CD4-positive, alpha-beta T cell (primary cell): ENCODE measurements at places on chromosomes 7 and 10. TPM values are rescaled to one million over a fixed set of nuclear protein-coding genes. Genes with fewer than 3 reads are reported as not detected.

GRCh38 chr10:111148025-111148424 lies 71.2 kb downstream of the ADRA2A start:
- no peak overlapping the region for H3K27ac ChIP-seq
- H3K27me3 ChIP-seq: peaks cover 2% of the 10 kb centered on the region

- no peak overlapping the region for H3K4me3 ChIP-seq
- H3K27me3 ChIP-seq: peaks cover 10% of the 10 kb centered on the region
- H3K36me3 ChIP-seq: no peaks in the 10 kb centered on the region
- H3K27ac ChIP-seq: no peak overlapping the region
Measured at GRCh38 chr10:79930267-79930666, 18.6 kb downstream of the SFTPD start.

FZD8 gene
- total RNA-seq: 2.2 TPM

DNA sequence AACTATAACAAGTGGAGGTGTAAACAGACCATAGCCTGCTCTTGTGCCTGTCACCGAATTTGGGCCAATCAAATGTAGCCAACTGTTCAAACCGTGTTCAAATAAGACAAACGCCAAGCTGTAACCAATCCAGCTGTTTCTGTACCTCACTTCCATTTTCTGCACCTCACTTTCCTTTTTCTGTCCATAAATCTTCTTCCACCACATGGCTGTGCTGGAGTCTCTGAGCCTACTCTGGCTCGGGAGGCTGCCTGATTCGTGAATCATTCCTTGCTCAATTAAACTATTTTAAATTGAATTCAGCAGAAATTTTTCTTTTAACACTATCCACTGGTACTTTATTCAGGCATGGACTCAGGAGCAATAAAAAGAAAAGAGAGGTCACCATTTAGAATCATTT lies 29.9 kb upstream of the COL1A2 start:
- no peak for DNase-seq
- no peak overlapping the region for H3K4me3 ChIP-seq
- H3K27me3 ChIP-seq: no peaks in the 10 kb centered on the region
- no peak overlapping the region for H3K27ac ChIP-seq
- H3K4me1 ChIP-seq: no peaks in the 10 kb centered on the region
- H3K36me3 ChIP-seq: no peaks in the 10 kb centered on the region

SFTPA2 gene
- total RNA-seq: not detected

DNA sequence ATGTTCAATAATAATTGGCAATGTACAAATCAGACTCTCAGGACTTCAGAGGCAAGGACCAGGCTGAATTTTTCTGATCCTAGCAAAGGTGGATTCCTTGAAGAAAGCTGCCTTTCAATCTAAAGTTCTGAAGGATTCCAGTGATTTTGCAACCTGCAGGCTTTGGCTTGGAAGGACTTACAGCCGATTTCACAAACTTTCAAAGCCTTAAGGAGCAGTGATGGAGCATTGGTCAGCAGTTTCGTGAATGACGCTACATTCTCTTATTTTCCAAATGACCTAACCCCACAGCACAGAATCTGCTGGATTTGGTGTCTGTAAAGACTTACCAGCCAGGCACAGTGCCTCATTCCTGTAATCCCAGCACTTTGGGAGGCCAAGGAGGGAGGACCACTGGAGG lies 167.5 kb downstream of the ARHGAP12 start:
- no peak for DNase-seq
- peak overlapping the region; percentile 92 for H3K27ac ChIP-seq
- peaks cover 19% of the 10 kb centered on the region for H3K4me1 ChIP-seq

DNA sequence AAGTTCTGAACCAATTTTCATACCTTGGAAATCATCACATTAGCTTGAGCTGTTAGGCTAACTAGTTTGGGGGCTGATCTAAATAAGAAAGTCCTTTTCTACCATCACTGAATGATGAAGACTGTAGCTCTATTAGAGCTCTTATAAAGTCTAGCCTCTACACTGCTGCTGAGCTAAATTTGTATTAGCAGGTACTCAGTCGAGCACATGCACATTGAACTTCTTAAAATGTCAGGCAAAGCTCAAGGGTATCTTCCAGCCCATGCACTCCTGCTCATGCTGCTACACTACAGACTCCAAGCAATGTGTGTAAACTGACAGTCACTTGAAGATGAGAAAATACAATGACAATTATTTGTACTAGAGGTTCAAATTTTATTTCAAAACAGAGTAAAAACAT lies 158.8 kb upstream of the TMEM229A start:
- no peaks in the 10 kb centered on the region for H3K36me3 ChIP-seq
- H3K27ac ChIP-seq: no peak overlapping the region
- H3K4me1 ChIP-seq: no peaks in the 10 kb centered on the region
- H3K4me3 ChIP-seq: no peak overlapping the region
- no peaks in the 10 kb centered on the region for H3K27me3 ChIP-seq
- no peak for DNase-seq

DNA sequence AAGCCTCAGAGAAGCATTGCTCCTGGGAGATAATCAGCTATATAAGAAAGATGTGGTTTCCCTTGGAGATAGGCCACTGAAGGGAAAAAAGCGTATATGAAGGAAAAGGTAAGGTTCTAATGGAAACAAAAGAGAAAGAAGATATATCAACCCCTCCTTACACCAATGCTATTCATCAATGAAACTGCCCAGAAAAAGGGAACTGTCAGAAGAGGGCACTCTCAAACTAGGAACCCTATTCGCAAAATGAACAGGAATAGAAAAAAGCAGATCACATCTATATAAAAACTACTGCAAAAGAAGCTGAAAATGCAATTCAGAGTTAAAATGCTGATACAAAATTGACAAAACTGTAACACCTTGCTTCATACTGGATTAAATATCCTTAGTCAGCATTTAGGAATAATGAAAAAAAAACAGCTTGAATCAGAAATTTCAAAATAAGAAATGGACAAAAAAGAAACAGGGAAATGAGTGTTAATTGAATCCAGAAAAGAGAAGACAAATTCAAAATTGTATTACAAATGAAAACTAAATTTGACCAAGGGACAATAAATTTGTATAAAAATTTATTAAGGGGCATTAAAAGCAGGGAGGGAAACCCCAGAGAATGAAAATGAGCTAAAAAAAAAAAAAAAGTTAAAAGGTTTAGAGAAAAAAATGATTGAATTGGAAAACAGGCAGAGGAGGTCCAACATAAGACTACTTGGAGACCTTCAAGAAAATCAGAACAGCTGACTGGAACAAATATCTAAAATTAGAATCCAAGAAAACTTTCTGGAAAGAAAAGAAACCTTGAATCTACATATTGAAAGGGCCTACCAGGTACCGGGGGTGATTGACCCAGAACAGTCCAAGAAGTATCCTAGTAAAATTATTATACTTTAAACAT lies 17.9 kb downstream of the NHLRC2 start:
- H3K36me3 ChIP-seq: peaks cover 8% of the 10 kb centered on the region
- H3K27me3 ChIP-seq: no peaks in the 10 kb centered on the region
- DNase-seq: no peak
- no peaks in the 10 kb centered on the region for H3K4me1 ChIP-seq

GRCh38 chr10:123398180-123398591 lies 244.0 kb downstream of the BUB3 start:
- DNase-seq: no peak
- no peak overlapping the region for H3K27ac ChIP-seq
- H3K4me1 ChIP-seq: no peaks in the 10 kb centered on the region
- no peak overlapping the region for H3K4me3 ChIP-seq
- H3K36me3 ChIP-seq: no peaks in the 10 kb centered on the region

- no peak for DNase-seq
- H3K36me3 ChIP-seq: no peaks in the 10 kb centered on the region
- H3K4me1 ChIP-seq: peaks cover 2% of the 10 kb centered on the region
- H3K27ac ChIP-seq: no peak overlapping the region
Measured at GRCh38 chr7:497346-497745, 22.3 kb downstream of the PDGFA start.

TEX47 gene
- not detected for total RNA-seq

CRYGN gene
- not detected for total RNA-seq

DNA sequence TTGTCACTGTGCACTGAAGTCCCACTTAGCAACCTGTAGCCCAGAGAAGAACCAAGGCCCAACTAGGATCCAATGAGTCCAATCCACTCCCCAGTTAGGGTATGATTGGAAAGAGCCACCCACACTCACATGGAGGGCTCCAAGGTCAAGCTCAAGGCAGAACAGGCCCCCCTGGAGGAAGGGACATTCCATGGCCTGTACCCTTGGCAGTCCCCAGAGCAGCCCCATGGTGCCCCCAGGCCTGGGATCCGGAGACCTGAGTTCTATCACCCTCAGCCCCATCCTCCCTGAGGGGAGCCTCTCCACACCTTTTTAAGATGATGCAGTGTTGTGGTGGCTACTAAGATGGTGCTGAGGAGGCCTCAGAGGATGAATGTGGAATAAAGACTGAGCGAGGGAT lies 231.4 kb downstream of the GRID1 start:
- DNase-seq: no peak
- H3K36me3 ChIP-seq: no peaks in the 10 kb centered on the region
- no peak overlapping the region for H3K27ac ChIP-seq
- no peaks in the 10 kb centered on the region for H3K27me3 ChIP-seq
- H3K4me1 ChIP-seq: no peaks in the 10 kb centered on the region

MORN4 gene
- 0.39 TPM for total RNA-seq

CYP3A7 gene
- not detected for total RNA-seq

DNA sequence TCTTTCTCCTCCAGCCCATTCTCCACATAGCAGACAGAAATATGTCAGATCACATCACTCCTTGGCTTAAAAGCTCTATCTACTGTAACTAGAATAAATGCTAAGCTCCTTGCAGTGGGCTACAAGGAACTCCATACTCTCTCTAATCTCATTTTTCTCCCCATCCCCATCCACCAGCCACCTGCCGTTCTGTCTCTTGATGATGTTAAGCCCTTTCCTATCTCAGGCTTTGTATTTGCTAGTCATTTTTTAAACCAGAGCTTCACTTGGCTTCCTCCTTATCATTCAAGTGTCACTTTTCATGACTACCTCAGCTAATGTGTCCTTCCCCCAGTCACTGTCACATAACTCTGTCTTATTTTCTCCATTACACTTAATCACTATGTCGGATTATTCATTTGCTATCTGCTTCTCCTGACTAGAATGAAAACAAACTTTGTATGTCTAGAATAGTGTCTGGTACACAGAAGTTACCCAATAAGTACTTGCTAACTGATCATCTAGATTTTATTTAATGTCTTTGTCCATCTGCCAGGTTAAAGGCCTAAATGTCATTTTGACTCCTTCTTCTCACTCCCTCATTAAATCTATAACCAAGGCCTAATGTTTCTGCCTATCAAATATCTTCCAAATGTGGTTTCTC lies 87.2 kb upstream of the RPA3 start:
- H3K27me3 ChIP-seq: no peaks in the 10 kb centered on the region
- no peak for DNase-seq
- no peaks in the 10 kb centered on the region for H3K4me1 ChIP-seq
- no peak overlapping the region for H3K4me3 ChIP-seq
- H3K27ac ChIP-seq: no peak overlapping the region

- H3K27ac ChIP-seq: no peak overlapping the region
- H3K4me3 ChIP-seq: no peak overlapping the region
- no peaks in the 10 kb centered on the region for H3K4me1 ChIP-seq
- no peaks in the 10 kb centered on the region for H3K36me3 ChIP-seq
- no peak for DNase-seq
- H3K27me3 ChIP-seq: peaks cover 30% of the 10 kb centered on the region
Measured at GRCh38 chr7:155441856-155442255, 16.1 kb upstream of the EN2 start.

- H3K36me3 ChIP-seq: peaks cover 48% of the 10 kb centered on the region
- no peak overlapping the region for H3K4me3 ChIP-seq
- no peak for DNase-seq
- H3K27me3 ChIP-seq: no peaks in the 10 kb centered on the region
- no peak overlapping the region for H3K27ac ChIP-seq
Measured at GRCh38 chr7:44445986-44446671, 44.3 kb downstream of the NUDCD3 start.

DNA sequence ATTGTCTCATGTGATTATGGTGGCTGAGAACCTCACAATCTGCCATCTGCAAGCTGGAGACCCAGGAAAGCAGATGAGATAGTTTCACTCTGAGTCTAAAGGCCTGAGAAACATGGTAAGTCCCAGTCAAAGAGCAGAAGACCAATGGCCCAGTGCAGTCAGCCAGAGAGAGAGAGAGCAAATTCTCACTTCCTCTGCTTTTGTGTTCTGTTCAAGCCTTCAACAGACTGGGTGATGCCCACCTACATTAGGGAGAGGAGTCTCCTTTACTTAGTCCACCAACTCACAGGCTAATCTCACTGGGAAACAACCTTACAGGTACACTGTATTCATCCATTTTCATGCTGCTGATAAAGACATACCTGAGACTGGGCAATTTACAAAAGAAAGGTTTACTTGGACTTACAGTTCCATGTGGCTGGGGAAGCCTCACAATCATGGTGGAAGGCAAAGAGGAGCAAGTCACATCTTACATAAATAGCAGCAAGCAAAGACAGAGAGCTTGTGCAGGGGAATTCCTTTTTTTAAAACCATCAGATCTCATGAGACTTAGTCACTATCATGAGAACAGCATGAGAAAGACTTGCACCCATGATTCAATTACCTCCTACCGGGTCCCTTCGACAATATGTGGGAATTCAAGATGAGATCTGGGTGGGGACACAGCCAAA lies 4.7 kb upstream of the FRMPD2 start:
- H3K36me3 ChIP-seq: no peaks in the 10 kb centered on the region
- H3K4me3 ChIP-seq: no peak overlapping the region
- no peaks in the 10 kb centered on the region for H3K4me1 ChIP-seq

GRCh38 chr10:106038246-106038645 lies 1126.3 kb downstream of the SORCS1 start:
- H3K27ac ChIP-seq: no peak overlapping the region
- H3K36me3 ChIP-seq: no peaks in the 10 kb centered on the region
- no peak overlapping the region for H3K4me3 ChIP-seq
- DNase-seq: no peak

DNA sequence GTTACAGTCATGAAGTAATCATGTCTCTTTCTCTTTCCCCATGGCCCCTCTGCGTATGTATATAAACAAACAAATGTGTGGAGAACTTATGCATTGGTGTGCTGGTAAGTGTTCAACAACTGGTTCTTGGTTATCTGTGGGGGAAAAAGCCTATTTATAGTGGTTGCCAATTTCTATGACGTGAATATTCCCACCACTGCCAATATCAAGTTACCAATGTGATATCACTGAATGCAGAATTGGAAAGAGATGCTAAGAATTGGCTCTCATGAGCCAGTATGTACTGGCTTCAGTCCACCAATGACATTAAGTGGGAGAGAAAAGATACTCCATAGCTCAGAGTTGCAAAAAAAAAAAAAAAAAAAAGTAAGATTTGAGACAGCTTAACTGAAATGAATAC lies 399.7 kb downstream of the REEP3 start:
- H3K4me1 ChIP-seq: no peaks in the 10 kb centered on the region
- H3K27ac ChIP-seq: no peak overlapping the region
- H3K4me3 ChIP-seq: no peak overlapping the region
